Activated T-helper 2 cell treated with anti-CD3 and anti-CD28 coated beads, Interferon-gamma antibody, Interleukin-2, Interleukin-4, amounts not matched to agents 10 μg/mL and 5 μg/mL and 100 μg/mL, durations not matched to agents 14 hours and 24 hours and 36 hours (primary cell): ENCODE measurements at places on chromosomes 7 and 10. TPM values are rescaled to one million over a fixed set of nuclear protein-coding genes. Genes with fewer than 3 reads are reported as not detected.

GRCh38 chr10:104351919-104352318, 1.7 kb upstream of the CFAP58 start:
- no peak for DNase-seq
- H3K36me3 ChIP-seq = no peaks in the 10 kb centered on the region
- H3K27me3 ChIP-seq = no peaks in the 10 kb centered on the region
- peaks cover 13% of the 10 kb centered on the region for H3K4me1 ChIP-seq

Gene LIPN
- not detected in 2 replicates for total RNA-seq

GRCh38 chr10:86164174-86164774, 202.3 kb downstream of the GRID1 start:
- H3K4me1 ChIP-seq = no peaks in the 10 kb centered on the region
- H3K36me3 ChIP-seq = no peaks in the 10 kb centered on the region
- H3K27me3 ChIP-seq = no peaks in the 10 kb centered on the region
- no peak overlapping the region for H3K4me3 ChIP-seq
- H3K27ac ChIP-seq = no peak overlapping the region

GRCh38 chr10:64463406-64463805, 942.2 kb downstream of the REEP3 start:
- no peaks in the 10 kb centered on the region for H3K27me3 ChIP-seq
- no peak for DNase-seq
- H3K27ac ChIP-seq = no peak overlapping the region
- H3K4me3 ChIP-seq = no peak overlapping the region

Gene GRID2IP
- total RNA-seq = 0.18 and 0.23 TPM in 2 replicates

- H3K4me1 ChIP-seq = no peaks in the 10 kb centered on the region
- DNase-seq = no peak
- H3K27ac ChIP-seq = no peak overlapping the region
- no peak overlapping the region for H3K4me3 ChIP-seq
- H3K27me3 ChIP-seq = no peaks in the 10 kb centered on the region
- no peaks in the 10 kb centered on the region for H3K36me3 ChIP-seq
Measured at GRCh38 chr10:106280896-106281460, 883.5 kb downstream of the SORCS1 start.

Gene TMEM236
- 0.07 TPM in 1 of 2 replicates, not detected in the other for total RNA-seq

DNA sequence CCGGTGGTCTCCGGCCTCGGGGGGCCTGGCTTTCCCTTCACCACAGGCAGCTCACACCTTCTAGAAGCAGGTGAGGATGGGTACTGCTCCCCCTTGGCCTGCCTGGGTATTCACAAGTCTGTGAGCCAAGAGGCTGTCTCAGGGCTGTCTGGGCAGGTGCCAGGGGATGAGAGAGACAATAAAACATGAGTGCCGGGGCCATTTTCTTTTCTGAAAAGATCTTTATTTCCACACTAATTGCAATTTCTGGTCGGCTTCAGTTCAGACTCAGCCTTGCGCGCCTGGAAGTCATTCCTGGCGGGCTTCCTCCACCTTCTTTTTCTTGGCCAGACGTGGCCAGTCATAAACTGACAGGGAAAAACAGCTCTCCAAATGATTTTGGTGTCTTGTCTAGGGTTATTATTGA, 171.2 kb downstream of the ARHGAP12 start:
- DNase-seq = no peak
- H3K27me3 ChIP-seq = no peaks in the 10 kb centered on the region
- H3K36me3 ChIP-seq = no peaks in the 10 kb centered on the region
- H3K4me3 ChIP-seq = no peak overlapping the region
- H3K4me1 ChIP-seq = peaks cover 13% of the 10 kb centered on the region

Gene TMEM72
- not detected in 2 replicates for total RNA-seq

Gene TMEM229A
- total RNA-seq = not detected in 2 replicates

DNA sequence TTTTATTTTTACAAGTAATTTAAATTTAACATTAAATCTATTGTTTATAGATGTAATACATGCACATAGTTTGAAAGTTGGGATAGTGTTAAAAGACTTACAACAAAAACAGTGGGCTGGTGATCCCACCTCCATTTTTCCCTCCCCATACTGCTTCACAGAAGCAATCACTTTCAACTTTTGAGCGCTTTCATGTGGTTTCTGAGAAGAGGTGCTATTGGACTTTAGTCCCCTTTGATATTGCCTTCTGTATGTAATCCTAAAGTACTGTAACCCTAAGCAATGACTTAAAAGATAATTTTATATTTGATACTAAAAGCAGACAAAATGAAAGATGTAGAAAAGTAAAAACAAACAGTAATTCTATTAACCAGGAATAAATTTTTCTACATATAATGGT, 88.1 kb upstream of the FAM171A1 start:
- peaks cover 31% of the 10 kb centered on the region for H3K27me3 ChIP-seq
- no peak overlapping the region for H3K4me3 ChIP-seq
- H3K36me3 ChIP-seq = no peaks in the 10 kb centered on the region
- no peak for DNase-seq
- no peak overlapping the region for H3K27ac ChIP-seq

Gene CELF2
- 131 and 134 TPM in 2 replicates for total RNA-seq

Gene FGF8
- total RNA-seq = not detected in 2 replicates

- H3K36me3 ChIP-seq = no peaks in the 10 kb centered on the region
- DNase-seq = no peak
- no peaks in the 10 kb centered on the region for H3K27me3 ChIP-seq
Measured at GRCh38 chr7:93663561-93664299, 89.2 kb upstream of the CALCR start.

GRCh38 chr10:29949411-29950011, 109.9 kb downstream of the JCAD start:
- no peak for DNase-seq
- H3K4me3 ChIP-seq = no peak overlapping the region
- no peaks in the 10 kb centered on the region for H3K36me3 ChIP-seq
- no peaks in the 10 kb centered on the region for H3K27me3 ChIP-seq
- H3K27ac ChIP-seq = no peak overlapping the region

Gene LEP
- total RNA-seq = not detected in 2 replicates

Gene ABCB4
- not detected in 2 replicates for total RNA-seq

- no peaks in the 10 kb centered on the region for H3K4me1 ChIP-seq
- DNase-seq = no peak
- H3K27ac ChIP-seq = no peak overlapping the region
- no peaks in the 10 kb centered on the region for H3K36me3 ChIP-seq
- H3K4me3 ChIP-seq = no peak overlapping the region
Measured at GRCh38 chr10:117087521-117087920, 50.5 kb downstream of the VAX1 start.

Gene HMX2
- not detected in 2 replicates for total RNA-seq

GRCh38 chr10:123988694-123989093, 97.1 kb upstream of the CPXM2 start:
- no peak overlapping the region for H3K27ac ChIP-seq
- H3K4me1 ChIP-seq = no peaks in the 10 kb centered on the region
- no peaks in the 10 kb centered on the region for H3K36me3 ChIP-seq
- no peak for DNase-seq
- no peak overlapping the region for H3K4me3 ChIP-seq
- peaks cover 45% of the 10 kb centered on the region for H3K27me3 ChIP-seq

GRCh38 chr10:125023862-125024496, 82.1 kb downstream of the ZRANB1 start:
- no peaks in the 10 kb centered on the region for H3K4me1 ChIP-seq
- no peak overlapping the region for H3K4me3 ChIP-seq
- no peaks in the 10 kb centered on the region for H3K36me3 ChIP-seq
- DNase-seq = no peak
- no peak overlapping the region for H3K27ac ChIP-seq

Gene ADAMTS14
- total RNA-seq = 0.39 and 0.46 TPM in 2 replicates

Gene RUFY2
- total RNA-seq = 11.3 and 12.1 TPM in 2 replicates

- H3K36me3 ChIP-seq = no peaks in the 10 kb centered on the region
- no peak overlapping the region for H3K4me3 ChIP-seq
- no peaks in the 10 kb centered on the region for H3K4me1 ChIP-seq
Measured at GRCh38 chr7:144671429-144671828, 164.4 kb downstream of the TPK1 start.

DNA sequence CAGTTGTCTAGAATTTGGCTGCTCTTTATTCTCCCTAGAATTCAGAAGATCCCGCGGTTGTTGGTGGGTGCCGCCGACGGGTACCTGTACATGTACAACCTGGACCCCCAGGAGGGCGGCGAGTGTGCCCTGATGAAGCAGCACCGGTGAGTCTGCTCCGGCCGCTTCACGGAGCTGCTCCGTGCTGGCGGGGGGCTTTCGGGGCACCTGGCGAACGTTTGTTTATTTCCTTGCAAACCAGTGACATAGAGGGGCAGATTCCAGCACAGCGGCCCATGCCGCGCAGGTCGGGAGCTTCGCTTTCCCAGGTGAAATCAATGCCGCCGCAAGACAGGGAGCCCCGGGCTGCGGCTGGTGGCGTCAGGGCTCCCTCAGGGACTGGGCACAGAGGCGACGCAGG, 38.0 kb downstream of the WIPI2 start:
- H3K27ac ChIP-seq = no peak overlapping the region
- peaks cover 58% of the 10 kb centered on the region for H3K36me3 ChIP-seq
- DNase-seq = no peak
- peaks cover 12% of the 10 kb centered on the region for H3K4me1 ChIP-seq

GRCh38 chr10:68594405-68594804, 34.3 kb downstream of the TET1 start:
- H3K27ac ChIP-seq = no peak overlapping the region
- H3K36me3 ChIP-seq = no peaks in the 10 kb centered on the region
- no peaks in the 10 kb centered on the region for H3K27me3 ChIP-seq
- no peaks in the 10 kb centered on the region for H3K4me1 ChIP-seq

- no peak for DNase-seq
- H3K27me3 ChIP-seq = peaks cover 35% of the 10 kb centered on the region
- H3K4me1 ChIP-seq = peaks cover 14% of the 10 kb centered on the region
- no peaks in the 10 kb centered on the region for H3K36me3 ChIP-seq
- H3K27ac ChIP-seq = no peak overlapping the region
- H3K4me3 ChIP-seq = no peak overlapping the region
Measured at GRCh38 chr7:132321387-132321786, 254.9 kb downstream of the PLXNA4 start.

GRCh38 chr10:117578999-117579590, 36.5 kb downstream of the EMX2 start:
- H3K27me3 ChIP-seq = peaks cover 6% of the 10 kb centered on the region
- no peak overlapping the region for H3K4me3 ChIP-seq
- no peaks in the 10 kb centered on the region for H3K4me1 ChIP-seq
- H3K27ac ChIP-seq = no peak overlapping the region
- DNase-seq = no peak
- no peaks in the 10 kb centered on the region for H3K36me3 ChIP-seq

- no peak for DNase-seq
- H3K36me3 ChIP-seq = no peaks in the 10 kb centered on the region
- H3K4me3 ChIP-seq = no peak overlapping the region
- no peaks in the 10 kb centered on the region for H3K4me1 ChIP-seq
- no peaks in the 10 kb centered on the region for H3K27me3 ChIP-seq
Measured at GRCh38 chr7:155911471-155912105, 99.3 kb upstream of the SHH start.

DNA sequence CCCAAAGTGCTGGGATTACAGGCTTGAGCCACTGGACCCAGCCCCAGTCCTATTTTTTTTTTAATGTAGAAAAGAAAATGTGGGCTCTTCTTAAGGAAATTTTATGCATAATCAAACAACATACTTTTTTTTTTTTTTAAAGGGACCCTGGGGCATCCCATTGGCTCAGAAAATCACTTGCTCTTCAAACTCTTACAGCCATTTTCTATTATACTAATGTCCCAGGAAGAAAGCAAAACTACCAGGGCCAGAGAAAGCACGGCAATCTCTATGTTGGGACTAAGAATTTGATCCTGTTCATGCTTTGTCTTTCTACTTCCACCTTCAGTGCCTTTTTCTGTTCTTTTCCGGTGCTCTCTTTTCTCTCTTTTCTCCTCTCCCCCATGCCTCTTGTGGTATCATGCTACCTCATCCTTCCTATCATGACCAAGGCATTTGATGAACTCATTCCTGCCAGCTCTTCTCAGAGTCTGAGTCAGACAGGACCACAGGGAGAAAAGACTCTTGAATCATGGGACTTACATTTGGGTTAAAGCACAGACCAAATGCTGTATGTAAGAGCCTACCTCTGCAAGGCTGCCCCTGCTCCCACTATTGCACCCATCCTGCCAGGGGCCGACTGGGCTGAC, 76.4 kb upstream of the CCNY start:
- no peak overlapping the region for H3K4me3 ChIP-seq
- no peak overlapping the region for H3K27ac ChIP-seq
- no peaks in the 10 kb centered on the region for H3K36me3 ChIP-seq
- H3K4me1 ChIP-seq = peaks cover 3% of the 10 kb centered on the region
- DNase-seq = no peak
- peaks cover 2% of the 10 kb centered on the region for H3K27me3 ChIP-seq

GRCh38 chr10:80137031-80137862, 4.7 kb downstream of the PLAC9 start:
- H3K27ac ChIP-seq = no peak overlapping the region
- no peaks in the 10 kb centered on the region for H3K36me3 ChIP-seq
- peaks cover 26% of the 10 kb centered on the region for H3K27me3 ChIP-seq
- DNase-seq = no peak

GRCh38 chr7:42055171-42055570, 181.8 kb downstream of the GLI3 start:
- no peak overlapping the region for H3K27ac ChIP-seq
- H3K4me3 ChIP-seq = no peak overlapping the region
- H3K36me3 ChIP-seq = no peaks in the 10 kb centered on the region
- no peaks in the 10 kb centered on the region for H3K27me3 ChIP-seq
- H3K4me1 ChIP-seq = no peaks in the 10 kb centered on the region
- no peak for DNase-seq

- H3K27ac ChIP-seq = no peak overlapping the region
- no peaks in the 10 kb centered on the region for H3K4me1 ChIP-seq
- no peaks in the 10 kb centered on the region for H3K36me3 ChIP-seq
- DNase-seq = no peak
Measured at GRCh38 chr7:38942431-38943051, 33.5 kb upstream of the VPS41 start.

DNA sequence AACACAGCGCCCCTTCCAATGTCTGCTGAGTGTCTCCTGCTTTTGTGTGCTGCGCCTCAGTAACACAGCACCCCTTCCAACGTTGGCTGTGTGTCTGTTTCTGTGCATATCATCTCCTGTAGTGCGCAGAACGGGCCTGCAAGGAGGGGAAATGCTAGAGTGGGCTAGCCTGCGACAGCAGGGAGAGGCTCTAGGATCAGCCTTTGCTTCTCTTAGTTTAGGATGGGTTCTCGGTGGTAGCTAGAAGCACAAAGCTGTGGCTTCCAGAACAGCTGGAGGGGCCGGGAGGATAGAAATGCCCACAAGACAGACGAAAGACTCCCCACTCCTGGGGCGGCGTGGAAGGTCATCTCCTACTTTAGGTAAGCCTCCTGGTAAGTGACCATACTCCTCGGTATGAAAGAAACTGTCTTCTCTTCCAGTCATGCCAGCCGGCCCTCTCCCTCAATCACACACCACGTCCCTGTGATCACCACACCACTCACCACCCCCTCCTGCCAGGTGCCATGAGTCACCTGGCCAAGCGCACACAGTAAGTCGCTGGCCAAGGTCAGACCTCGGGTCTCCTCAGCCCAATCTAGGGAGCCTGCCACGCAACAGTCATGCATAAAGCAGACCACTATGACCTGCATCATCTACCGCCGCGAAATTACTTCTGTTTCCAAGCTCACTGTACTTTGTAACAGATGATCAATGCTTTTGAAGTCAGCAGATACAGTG, 4.8 kb downstream of the PITRM1 start:
- H3K4me3 ChIP-seq = no peak overlapping the region
- peak overlapping the region; percentile 6 for H3K27ac ChIP-seq
- H3K4me1 ChIP-seq = peaks cover 5% of the 10 kb centered on the region
